ENCODE measurements at places on chromosomes 16 and 17.

- peak; percentile 80 for DNase-seq
Observed at GRCh38 chr17:44350733-44351226, 5.7 kb downstream of the GRN start.

DNA sequence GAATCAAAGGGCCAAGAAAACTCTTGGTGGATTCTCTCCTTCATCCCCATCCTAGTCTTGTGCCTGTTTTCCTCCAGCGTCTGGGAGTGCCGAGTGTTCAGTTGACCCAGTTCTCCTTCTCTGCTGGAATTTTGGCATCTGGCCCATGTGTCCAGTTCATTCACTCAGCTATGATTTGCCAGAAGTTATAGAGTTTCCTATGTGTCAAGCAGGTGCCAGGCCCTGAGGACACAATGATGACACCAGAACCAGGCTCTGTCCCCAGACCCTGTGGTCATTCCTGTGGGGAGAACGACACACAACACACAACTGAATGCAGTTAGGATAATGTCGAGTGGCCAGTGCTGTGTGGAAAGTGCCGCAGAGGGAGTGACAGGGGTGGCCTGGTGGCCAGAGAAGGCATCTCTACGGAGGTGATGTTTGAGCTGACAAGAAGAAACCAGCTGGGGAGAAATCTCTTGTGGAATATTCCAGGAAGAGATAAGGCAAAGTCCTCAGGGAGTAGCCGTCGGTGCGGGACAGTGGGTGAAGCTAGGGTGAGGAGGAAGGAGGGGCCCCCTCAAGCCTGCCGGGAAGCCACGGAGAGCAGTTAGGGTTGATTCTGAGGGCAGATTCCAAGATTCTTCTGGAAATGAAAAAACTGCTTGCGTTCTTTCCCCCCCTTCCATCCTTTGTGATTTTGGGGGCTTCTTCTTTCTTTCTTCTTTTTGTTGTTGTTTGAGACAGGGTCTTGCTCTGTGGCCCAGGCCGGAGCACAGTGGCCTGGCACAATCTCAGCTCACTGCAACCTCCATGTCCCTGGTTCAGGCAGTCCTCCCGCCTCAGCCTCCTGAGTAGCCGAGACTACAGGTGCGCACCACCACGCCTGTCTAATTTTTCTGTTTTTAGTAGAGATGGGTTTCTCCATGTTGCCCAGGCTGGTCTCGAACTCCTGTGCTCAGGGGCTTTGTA lies 35.8 kb upstream of the IL34 start:
- no peak for DNase-seq

DNA sequence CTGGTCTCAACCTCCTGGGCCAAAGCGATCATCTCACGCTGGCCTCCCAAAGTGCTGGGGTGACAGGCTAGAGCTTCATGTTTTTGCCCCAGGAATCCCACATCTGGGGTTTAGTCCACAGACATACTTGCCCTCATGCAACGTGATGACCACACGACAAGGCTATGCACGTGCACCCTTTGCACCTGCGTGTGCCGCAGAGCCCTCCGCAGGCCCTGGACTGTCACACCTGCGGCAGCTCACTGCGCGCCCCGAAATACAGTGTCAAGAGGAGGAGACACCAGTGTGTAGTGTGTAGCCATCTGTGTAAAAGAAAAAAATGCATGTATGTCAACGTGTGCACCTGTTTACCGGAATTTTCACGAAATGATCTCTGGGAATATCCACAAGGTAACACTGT lies 3.5 kb upstream of the MYADML2 start:
- no peak for DNase-seq

GRCh38 chr16:84058664-84059063 lies 16.1 kb upstream of the SLC38A8 start:
- peak; percentile 2 for DNase-seq

GRCh38 chr16:3589441-3589921 lies 12.3 kb upstream of the NLRC3 start:
- no peak for DNase-seq

- DNase-seq, result no peak
Observed at GRCh38 chr16:26363581-26363980, 671.8 kb downstream of the HS3ST4 start.

- no peak for DNase-seq
Observed at GRCh38 chr17:15278380-15278779, 13.3 kb upstream of the PMP22 start.

GRCh38 chr16:87135246-87136030 lies 181.8 kb downstream of the C16orf95 start:
- no peak for DNase-seq

- peak; percentile 60 for DNase-seq
Observed at GRCh38 chr16:31472709-31473203, 804 bp downstream of the TGFB1I1 start.

- no peak for DNase-seq
Observed at GRCh38 chr16:65153365-65154105, 31.7 kb upstream of the CDH11 start.

GRCh38 chr16:74033441-74033995 lies 263.1 kb upstream of the PSMD7 start:
- DNase-seq, result no peak

- peak; percentile 49 for DNase-seq
Observed at GRCh38 chr17:7858522-7858810, 663 bp downstream of the CYB5D1 start.

DNA sequence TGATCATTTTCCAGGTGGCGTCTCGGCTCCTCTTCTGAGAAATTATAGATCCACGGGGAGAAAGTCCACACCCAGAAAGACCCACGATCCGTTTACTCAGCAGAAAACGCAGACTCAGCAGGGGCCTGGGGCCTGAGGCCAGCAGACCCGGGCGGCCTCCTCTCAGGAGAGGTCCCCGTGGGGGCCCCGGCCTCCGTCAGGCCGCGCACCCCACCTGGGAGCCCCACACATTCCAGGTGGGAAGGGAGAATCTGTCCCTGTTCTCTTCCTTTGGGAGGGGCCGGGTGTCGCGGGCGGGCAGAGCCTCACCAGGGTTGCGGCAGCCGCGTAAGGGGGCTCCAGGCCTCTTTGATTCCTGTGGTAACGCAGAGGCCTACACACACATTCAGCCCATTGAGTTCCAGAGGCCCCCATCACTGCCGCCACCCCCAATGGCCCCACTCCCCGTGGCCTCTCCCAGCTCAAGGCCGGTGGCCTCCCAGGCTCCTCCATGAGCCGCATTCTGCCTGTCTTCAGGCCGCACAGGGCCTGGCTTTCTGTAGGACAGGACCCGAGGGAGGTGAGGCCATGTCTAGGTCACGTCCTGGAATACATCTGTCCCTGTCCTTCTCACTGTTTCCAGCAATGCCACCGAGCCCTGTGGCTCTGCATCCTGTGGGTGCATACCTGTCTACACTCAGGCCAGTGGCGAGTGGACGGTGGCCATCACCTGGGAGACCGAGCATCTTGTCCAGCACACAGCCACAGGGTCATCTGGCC lies 1.6 kb upstream of the IGFALS start:
- DNase-seq, result no peak

- no peak for DNase-seq
Observed at GRCh38 chr17:79836510-79836971, 2.7 kb downstream of the CBX4 start.

GRCh38 chr17:83062818-83063671 lies 16.4 kb upstream of the METRNL start:
- DNase-seq, result peak; percentile 14

GRCh38 chr17:38681096-38681495 lies 6.3 kb upstream of the EPOP start:
- DNase-seq, result no peak

- no peak for DNase-seq
Observed at GRCh38 chr16:12311309-12311708, 334.8 kb downstream of the SNX29 start.

GRCh38 chr17:40499551-40500189 lies 1.8 kb downstream of the TNS4 start:
- DNase-seq, result no peak

DNA sequence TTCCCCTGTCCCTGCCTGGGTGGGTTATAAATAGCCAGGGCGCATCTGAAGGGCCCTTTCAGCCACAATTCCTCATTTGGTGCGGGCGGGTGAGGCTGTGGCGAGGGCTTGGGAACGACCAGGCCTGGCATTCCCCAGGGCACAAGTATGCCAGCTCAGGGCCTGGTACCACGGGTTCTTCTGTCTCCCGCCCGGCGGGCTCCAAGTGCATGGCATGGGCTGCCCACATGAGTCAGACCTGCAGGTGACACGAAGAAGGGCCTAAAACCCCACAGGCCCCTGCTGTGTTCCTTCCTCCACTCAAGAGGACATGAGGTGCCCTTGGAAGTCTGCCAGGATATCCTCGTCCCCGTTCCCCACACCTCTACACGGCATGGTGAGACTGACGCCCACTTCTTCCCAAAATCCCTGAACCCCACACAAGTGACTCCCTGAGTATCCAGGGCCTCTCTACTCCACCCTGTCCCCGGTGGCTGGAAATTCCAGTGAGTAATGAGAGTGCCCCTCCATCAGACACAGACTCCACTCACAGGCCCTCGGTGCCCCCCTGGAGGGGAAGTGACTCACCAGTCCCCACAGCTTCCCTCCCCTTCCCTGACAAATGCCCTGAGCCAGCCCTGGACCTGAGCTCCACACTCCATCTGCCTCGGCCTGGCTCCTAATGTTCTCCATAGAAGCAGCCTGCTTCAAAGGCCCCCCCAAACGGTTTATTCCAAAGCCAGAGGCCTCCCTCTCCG lies 68.8 kb downstream of the ABR start:
- DNase-seq, result no peak

- no peak for DNase-seq
Observed at GRCh38 chr16:55169780-55170179, 154.2 kb upstream of the IRX6 start.

- DNase-seq, result peak; percentile 99
Observed at GRCh38 chr16:29815793-29816693, at the start of gene PAGR1. Gene PAGR1, plus strand, starts transcription at chr16:29816152. Its CDS starts 374 bp downstream, at chr16:29816526.

GRCh38 chr17:80750263-80750662 lies 205.6 kb downstream of the RPTOR start:
- no peak for DNase-seq

DNA sequence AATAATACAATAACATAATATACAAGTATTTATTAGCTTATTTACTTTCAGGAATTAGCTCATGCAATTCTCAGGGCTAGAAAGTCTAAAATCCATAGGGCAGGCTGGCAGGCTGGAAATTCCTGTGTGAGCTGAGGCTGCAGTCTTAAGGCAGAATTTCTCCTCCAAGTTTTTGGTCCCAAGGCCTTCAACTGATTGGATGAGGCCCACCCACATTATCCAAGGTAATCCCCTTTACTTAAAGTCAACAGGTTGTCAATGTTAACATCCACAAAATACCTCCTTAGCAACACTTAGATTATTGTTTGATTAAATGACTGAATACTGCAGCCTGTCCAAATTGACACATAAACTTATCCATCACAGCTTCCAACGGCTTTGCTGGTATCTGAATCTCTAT lies 32.9 kb upstream of the SOX9 start:
- DNase-seq, result no peak

DNA sequence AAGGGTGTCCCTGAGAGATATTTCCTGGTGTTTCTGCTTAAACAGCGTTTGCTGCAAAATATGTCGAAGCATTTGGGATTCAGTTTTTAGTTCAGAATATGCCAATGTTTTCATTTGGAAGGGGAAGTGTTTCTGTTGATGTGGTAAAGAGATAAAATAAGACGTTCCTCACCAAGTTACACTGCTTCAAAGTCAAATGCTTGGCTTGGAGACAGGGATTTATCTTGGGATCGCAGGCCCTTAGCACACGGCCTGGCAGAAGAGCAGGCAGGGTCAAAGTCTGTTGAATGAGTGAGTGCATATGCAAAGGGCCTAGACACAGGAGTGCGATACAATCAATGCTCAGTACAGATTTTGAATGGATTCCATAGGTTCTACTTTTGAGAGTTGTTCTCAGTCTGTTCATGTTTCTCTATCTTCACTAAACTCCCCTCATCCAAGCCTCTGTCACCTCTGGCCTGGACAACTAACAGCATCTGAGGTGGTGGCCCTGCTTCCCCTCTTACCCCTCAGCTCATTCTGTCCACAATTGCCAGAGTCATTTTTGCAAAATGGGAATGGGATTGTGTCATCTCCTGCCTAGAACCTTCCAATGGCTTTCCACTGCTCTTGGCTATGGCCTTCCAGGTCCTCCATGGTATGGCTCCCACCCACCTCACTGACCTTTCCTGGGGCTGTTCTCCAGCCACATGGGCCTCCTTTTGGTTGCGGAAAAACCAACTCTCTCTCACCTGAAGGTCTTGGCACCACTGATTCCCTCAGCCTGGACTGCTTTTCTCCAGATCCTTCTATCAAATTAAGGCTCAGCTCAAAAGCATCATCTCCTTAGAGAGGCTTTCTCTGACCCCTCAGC lies 3.2 kb downstream of the DEXI start:
- DNase-seq, result no peak

- no peak for DNase-seq
Observed at GRCh38 chr17:67801626-67802175, 23.6 kb upstream of the BPTF start.

GRCh38 chr17:48239603-48239995 lies 132.0 kb downstream of the SNX11 start:
- DNase-seq, result no peak

- DNase-seq, result no peak
Observed at GRCh38 chr17:73546114-73546513, 98.1 kb downstream of the SDK2 start.

DNA sequence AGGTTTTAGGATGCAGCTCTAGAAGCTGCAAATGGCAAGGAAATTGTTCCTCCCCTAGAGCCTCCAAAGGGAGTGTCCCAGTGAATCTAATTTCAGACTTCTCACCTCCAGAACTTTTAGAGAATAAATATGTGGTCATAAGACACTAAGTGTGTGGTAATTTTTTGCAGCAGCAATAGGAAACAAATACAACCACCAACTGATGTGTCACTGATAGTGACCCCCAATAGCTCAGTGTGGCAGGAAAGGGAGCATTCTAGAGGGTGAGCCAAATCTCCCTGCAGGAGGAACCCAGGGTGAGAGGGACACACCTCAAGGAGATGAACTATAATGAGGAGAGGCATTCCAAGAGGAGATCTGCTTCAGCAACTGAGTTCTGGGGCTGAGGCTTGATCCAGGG lies 4.1 kb downstream of the CCL4L2 start:
- DNase-seq, result no peak

DNA sequence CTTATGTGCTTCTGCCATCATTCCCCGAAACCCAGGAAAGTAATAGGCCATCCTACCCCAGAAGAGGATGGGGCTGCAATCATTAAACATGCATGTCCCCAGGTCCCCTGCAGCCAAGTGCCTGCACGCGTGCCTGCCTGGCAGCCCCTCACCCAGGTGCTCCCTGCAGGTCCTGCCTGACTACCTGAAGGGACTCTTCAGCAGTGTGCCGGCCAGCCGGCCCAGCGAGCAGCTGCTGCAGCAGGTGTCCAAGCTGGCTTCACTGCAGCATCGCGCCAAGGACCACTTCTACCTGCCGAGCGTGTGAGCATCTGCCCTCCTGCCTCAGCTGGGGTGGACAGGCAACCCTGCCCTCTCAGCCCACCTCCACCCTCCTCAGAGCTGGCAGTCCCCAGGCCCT lies 16.2 kb upstream of the ALKBH5 start:
- DNase-seq, result no peak

DNA sequence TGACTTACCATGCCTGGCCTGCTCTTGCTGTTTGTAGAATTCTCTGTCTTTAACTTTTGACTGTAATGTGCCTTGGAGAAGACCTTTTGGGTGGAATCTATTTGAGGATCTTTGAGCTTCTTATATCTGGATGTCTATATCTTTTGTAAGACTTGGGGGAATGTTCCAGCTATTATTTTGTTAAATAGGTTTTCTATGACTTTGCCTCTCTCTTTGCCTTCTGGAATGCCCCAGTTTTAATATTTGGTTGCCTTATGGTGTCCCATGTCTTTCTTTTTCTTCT lies 10.3 kb upstream of the PHB1 start:
- no peak for DNase-seq
